ENCODE measurements at places on chromosomes 13 and 19.

- no peak for DNase-seq
Observed at GRCh38 chr13:106520251-106521054, 15.0 kb downstream of the EFNB2 start.

DNA sequence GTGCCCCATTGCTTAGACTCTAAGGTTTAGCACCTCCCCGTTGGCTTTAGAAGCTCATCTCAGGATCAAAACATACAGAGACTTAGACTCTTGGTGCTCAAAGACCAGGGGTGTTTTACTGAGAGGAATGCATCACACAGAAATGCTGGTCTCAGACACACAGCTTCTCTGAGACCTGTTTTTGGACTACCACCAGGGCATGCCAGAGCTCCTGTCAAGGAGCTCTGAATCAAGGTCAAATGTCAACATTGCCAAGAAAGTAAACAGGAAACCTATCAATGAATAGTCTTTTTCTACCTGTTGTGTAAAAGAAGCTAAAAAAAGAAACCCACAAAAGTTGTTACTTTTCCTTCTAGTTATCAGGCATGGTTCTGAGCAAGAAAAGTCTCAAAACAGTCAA is 149.2 kb downstream of the COL4A1 start:
- DNase-seq = no peak

DNA sequence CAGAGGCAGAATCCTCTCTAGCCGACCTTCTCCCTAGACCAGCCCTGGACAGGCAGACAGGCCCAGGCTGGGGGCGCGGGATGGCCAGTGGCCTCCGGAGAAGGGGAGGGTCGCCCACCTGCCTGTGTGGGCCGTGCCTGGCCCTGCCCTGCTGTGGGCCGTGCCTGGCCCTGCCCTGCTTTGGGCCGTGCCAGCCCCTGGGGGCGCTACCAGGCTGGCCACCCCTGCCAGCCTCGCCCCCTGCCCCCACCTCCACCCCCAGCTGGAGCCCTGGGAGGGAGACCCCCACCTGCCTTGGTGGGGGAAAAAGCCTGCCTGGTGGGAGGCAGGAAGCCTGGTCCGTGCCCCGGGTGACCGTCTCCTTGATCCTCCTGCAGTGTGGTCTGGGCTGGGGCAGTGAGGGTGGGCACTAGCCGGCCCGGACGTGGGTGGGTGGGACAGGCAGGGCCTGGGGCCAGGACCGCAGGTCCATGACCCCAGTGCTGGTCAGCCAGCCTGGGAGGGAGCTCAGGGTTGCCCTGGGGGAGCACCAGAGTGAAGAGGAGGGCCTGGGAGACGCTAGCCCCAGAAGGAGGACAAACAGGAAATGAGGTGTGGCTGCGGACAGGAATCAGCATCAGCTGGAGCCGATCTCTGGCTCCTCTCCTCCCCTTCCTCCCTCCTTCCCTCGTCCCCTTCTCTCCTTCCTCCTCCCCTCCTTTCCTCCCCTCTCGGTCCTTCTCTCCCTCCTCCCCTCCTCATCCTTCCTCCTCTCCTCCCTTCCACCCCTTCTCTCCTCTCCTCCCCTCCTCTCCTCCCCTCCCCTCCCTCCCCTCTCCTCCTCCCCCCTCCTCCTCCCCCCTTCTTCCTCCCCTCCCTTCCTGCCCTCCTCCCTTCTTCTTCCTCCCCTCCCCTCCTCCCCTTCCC is 5.1 kb upstream of the MKNK2 start:
- DNase-seq = peak; percentile 48

DNA sequence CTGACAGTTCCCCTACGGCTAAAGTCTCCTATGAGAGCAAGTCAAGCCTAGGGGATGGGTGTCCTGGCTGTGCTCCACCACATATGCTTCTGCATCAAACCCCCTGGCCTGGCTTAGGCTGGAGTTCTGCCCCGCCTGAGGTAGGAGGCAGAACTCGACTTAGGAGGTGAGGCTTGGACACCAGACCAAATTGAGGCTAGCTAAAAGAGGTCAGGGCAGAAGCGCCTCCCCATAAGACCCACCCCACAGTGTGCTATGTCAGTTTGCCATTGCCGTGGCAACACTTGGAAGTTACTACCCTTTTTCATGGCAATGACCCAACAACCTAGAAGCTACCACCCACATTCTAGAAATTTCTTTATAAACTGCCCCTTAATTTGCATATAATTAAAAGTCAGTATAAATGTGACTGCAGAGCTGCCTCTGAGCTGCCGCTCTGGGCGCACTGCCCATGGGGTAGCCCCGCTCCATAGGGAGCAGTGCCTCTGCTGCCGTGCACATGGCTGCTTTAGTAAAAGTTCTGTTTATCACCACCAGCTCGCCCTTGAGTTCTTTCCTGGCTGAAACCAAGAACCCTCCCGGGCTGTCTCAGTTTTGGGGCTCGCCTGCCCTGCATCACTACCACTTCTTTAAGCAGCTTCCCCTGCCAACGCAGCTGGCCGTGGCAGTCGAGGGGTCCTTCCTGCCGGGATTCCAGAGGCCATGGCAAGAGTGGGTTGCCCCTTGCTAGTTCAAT is 20.2 kb downstream of the AP1M1 start:
- no peak for DNase-seq

- no peak for DNase-seq
Observed at GRCh38 chr13:45133396-45134118, 13.2 kb downstream of the GTF2F2 start.

DNA sequence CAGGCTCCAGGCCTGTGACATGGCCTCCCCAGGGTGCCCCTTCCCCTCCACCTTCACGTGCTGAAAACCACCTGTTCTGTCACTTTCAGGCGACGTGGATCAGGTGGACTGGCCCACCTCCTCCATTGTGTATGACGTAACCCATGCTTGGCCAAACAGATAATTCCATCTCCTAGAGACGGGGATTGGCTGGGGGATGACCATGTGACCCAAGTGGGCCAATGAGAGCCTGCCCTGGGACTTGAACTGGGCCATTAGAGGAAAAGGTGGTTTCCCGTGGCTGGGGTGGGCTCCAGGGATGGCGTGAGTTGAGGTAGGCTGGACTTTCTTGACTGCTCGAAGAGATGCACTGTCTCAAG is 3.6 kb upstream of the ADAMTSL5 start:
- no peak for DNase-seq

- DNase-seq = no peak
Observed at GRCh38 chr13:66922444-66922843, 307.7 kb downstream of the PCDH9 start.

DNA sequence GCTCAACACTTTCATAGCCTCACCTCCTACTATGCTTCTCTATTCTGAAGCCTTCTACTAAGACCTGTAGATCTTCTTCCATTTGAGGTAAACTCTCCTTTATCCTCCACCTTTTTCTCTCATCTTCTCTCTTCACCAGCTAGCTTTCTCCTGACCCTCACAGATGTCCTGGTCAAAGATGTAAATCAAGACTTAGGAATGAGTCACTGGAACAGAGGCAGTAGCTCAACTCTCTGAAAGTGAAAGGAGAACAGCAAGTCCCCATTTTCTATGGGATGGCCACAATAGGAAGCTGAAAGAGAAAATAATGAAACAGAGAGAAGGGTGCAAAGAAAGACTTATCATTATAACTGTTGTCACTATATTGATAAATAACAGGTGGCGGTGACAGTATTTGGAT is 86.1 kb upstream of the DOCK9 start:
- DNase-seq = no peak

DNA sequence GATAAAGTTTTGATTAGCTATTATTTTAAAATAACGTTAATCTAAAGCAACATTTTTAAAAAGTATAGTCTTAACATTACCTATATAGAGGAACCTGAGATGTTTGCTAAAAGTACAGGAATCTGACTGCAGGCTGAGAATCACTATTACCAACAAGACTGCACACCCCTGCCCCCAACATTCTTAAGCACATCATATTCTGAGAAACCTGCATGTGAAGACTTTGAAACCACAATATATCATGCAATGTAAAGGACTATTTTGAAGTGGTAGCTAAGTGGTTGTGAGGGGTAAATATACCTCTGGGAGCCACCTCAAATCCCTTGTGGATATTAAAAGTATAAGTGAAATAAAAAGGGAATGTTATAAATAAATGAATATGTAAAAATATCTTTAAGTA is 119.0 kb upstream of the KLF12 start:
- no peak for DNase-seq

GRCh38 chr13:26412263-26412662 is 145.2 kb upstream of the WASF3 start:
- DNase-seq = no peak

- peak; percentile 20 for DNase-seq
Observed at GRCh38 chr19:16445238-16446107, 26.3 kb downstream of the EPS15L1 start.

DNA sequence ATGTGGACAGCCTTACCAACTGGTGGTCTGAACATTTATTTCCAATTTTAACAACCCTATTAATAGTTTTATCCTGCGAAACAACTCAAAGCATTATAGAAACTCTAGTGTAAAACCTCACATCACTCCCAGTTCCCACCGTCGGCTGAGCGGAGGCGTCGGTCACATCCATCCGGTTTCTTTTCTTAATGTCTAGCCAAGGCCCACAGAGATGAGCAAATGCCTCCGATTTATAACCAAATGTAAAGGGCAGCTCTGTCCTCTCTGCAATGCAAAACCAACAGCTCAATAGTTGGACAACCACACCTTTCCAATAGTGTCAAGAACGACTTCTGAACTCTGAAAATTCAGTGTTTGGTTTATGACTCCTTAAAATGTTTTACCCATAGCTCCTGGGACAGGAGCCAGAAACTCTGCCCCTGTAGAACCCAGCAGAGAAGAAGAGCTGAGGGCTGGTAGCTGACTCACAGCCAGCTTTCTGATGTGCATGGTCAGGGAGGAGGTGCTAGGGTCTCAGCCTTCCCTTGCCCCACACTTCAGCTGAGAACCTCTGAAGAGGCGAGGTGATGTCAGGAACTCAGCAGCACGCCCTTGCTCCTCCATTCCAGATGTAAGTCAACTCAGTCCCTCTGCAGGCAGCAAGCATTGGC is 90.2 kb upstream of the UQCRFS1 start:
- DNase-seq = no peak
